ENCODE measurements at places on chromosomes 16 and 17.

GRCh38 chr17:29698019-29698777, 75.5 kb upstream of the CORO6 start:
- no peak for DNase-seq

DNA sequence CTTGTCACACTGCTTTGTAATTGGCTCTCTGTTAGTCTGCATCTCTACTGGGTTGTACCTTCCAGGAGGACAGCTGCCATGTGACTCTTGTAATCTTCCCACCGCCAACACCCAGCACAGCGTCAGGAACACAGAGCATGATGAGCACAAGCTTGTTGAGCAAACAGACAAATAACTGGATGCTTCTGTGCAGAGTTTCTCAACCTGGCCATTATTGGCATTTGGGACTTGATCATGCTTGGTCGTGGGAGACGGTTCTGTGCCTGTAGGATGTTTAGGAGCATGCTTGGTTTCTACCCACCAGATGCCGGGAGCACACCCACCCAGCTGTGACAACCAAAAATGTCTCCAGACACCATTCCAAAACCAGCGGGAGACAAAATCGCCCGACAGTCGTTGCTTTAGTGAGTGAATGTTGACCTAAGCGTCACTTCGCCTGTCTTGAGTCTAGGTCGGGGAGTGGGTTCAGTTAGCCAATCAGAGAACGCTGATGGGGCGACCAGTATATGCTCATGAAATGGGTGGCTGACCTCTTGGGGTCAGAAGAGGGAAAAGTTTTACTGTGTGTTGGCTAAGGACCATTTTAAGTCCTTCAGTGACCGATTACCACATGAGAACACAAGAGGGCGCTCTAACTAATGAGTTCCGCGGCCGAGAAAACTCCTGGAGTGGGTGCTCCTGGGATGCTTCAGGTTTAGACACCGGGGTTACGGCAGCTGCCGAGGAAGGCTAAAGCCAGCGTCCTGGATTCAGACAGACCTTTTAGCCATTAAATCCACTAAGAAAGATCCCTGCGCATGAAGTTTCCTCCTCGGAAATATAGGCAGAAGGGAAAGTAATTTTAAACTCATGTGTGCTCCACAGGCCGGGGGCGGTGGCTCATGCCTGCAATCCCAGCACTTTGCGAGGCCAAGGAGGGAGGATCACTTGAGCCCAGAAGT, 57.8 kb upstream of the TEX2 start:
- peak; percentile 75 for DNase-seq

DNA sequence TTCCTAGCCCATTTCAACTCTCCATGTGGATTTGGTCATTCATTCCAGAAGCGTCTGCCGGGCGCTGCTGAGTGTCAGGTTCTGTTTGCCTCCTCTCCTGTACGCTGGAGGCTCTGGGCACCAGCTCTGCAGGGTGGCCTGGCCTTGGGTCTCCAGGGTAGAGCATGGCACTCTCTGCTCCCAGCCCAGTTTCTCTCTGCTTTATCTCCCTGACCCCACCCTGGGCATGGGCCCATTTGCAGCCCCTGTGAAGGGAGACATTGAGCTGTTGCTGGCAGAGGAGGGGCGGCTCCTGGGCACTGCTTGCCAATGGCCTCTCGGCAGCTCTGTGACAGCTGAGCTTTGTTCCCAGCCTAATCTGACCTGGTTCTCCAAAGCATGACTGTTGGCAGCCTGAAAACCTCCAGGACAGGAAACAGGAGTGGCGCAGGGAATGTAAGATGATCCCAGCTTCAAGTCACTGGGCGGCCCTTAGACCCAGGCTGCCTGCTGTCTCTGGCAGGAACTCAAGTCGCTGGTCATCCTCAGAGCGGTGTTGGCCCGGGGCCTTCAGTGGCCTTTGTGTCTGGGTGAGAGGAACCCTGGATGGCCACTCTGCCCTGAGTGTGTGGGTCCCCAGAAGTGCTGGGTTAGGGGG, 146.8 kb downstream of the SEC14L1 start:
- DNase-seq = peak; percentile 91

GRCh38 chr16:88781140-88782077, 3.6 kb downstream of the PIEZO1 start:
- no peak for DNase-seq

- peak; percentile 69 for DNase-seq
Measured at GRCh38 chr17:18960803-18961511, 9.0 kb downstream of the SLC5A10 start.

GRCh38 chr17:1473170-1473569, 17.1 kb upstream of the CRK start:
- no peak for DNase-seq

GRCh38 chr17:28427371-28427770, 21.4 kb upstream of the SLC46A1 start:
- DNase-seq = no peak

- peak; percentile 19 for DNase-seq
Measured at GRCh38 chr16:49854796-49855203, 1.1 kb downstream of the ZNF423 start.

DNA sequence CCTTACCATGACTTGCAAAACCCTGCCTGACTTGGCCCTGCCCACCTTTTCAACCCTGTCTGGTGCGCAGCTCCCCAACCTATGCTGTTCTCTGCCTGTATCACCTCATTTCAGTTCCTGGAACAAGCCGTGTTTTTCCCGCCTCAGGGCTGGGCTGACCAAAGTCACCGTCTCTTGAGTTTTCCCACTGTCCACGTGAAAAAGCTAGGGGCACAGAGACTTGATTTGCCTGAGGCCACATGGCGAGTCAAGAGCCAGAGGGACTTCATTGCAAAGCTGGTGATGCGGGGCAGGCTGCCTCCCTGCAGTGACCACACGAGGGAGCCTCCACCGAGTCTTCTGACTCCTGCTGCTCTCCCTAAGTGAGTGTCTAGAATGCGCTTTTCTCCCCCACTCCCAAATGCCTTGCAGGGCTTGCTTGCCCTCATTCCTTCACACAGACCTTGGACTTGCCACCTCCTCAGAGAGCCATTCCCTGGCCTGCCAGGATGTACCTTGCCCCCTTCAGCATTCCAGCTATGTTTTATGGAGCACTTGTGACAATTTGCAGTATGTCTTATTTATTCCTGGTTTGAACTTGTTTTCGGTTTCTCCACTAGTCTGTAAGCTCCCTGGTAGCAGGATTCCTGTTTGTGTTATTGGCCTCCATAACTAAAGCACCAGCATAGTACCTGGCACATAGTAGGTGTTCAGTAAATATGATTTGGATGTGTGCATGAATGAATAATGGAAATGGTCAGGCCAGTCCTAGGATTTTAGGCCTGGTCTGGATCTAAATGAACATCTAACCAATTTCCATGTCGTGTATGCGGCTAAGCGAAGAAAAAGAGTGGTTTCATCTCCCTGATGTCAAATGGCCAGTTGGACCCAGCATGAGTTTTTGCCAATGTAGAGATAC, 252.3 kb downstream of the SNX29 start:
- peak; percentile 70 for DNase-seq

- no peak for DNase-seq
Measured at GRCh38 chr17:46890638-46891037, 32.3 kb upstream of the GOSR2 start.

DNA sequence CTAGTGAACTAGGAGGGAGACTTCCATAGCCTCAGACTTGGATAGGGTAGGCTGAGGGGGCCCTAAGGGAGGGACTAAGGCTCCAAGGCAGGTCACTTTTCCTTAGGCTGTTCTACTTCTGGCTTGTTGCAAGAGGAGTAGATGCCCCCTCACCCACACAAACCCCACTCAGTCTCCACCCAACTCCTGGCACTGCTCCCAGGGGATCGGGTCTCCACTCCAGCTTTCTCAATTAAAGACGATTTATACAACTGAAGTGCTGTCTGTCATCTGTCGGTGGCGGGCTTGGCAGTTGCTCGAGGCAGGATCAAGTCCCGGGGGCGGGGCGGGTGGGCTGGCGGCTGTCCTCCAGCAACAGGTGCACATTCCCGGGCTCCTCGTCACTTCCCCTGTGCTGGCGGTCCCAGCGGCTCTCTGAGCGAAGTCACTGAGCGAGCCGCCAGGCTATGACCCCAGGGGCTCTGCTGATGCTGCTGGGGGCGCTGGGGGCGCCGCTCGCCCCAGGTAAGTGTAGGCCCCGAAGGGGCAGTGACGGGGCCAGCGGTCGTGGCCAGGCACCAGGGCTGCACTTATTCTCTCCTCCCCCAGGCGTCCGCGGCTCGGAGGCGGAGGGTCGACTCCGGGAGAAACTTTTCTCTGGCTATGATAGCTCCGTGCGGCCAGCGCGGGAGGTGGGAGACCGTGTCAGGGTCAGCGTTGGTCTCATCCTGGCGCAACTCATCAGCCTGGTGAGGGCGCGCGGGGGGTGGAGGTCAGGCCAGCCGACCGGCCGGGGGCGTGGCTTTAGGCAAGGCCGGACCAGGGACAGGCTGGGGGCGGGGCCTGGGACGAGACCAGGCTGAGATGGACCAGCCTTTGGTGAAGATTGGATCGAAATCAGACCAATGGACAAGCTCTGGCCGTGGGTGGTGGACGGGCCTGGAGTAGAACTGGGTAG, at the start of gene CHRNB1:
Gene CHRNB1 (plus strand): TSS at position 380 of the 937 bp plus-strand sequence. CDS start 67 bp downstream, at position 447.
- DNase-seq = peak; percentile 78

DNA sequence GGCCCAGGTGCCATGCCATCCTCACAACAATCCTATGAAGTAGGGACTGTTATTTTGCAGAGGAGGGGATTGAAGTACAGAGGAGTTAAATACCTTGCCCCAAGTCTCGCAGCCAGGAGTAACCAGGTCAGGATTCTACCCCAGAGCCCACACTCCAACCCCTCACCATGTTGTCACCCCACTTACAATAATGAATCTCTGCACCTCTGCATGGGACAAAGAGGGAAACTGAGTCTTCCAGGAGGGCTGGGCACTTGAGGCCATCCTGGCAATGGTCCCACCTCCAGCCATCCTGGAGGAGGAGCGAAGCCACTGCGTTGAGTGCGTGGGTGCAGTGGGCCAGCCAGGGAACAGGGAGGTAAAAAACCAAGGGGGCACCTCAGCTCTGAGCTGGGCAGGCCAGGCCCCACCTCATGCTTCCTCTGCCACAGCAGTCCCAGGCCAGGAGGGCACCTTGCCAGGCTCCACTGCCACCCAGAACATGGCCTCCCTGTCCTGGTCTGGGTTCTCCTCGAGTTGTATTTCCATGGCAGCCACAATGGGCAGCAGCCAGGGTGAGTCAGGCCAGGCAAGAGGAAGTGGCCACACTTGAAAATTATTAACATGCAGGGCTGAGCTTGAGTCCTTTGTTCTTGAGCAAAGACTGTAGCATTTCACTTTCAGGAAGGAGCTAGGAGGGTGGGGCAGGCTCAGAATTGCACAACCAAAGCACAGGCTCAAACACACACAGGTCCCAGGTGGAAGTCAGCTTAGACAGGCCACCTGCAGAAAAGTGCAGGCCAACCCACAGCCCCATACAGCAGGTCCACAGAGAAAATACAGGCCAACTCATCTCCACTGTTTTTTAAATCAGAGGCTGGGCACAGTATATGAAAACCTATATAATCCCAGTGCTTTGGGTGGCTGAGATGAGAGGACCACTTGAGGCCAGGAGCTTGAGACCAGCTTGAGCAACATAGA, 52.1 kb downstream of the CUEDC1 start:
- peak; percentile 99 for DNase-seq

DNA sequence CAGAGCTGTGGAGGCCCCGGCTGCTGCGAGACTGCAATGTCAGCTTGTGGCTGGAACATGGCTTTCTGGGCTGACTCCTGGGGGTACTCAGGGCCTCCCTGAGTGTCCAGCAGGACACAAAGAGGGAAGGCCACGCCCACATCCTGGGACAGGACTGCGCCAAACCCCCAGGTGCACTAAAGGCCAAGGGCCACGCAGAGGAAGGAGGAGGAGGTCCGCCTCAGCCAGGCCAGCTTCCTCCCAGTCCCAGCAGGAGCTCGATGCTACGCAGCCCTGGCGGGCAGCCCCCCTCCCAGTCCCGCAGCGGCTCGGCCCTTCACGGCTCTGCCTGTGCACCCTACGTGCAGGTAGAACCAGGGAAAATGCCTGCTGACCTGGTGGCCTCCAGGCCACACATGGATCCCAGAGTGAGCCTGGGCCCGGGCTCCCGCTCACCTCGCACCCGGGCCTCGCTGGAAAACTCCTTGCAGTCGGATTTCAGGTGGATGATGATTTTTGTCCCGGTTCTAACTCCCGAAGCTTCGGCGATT, 21.2 kb downstream of the DNASE1 start:
- DNase-seq = no peak

GRCh38 chr16:58329135-58329534, 34.3 kb upstream of the PRSS54 start:
- DNase-seq = no peak

DNA sequence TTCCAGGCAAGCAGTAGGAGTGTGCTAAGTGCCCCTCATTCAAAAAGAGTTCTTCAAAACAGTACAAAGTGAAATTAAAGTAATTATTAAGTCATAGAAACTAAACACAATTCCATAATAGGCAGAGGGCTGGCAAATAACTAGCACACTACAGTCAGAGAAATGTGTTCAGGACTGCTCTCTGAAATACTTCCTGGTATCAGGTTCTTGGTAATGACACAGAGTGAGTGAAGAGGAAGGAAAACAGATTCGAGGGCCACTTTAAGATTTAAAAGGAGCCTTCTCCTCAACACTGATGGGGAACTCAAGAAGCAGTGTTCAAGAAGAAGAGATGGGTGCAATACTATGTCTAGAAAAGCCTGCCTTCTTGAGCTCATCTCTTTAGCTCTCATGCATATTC, 139.2 kb downstream of the TOX3 start:
- peak; percentile 43 for DNase-seq

DNA sequence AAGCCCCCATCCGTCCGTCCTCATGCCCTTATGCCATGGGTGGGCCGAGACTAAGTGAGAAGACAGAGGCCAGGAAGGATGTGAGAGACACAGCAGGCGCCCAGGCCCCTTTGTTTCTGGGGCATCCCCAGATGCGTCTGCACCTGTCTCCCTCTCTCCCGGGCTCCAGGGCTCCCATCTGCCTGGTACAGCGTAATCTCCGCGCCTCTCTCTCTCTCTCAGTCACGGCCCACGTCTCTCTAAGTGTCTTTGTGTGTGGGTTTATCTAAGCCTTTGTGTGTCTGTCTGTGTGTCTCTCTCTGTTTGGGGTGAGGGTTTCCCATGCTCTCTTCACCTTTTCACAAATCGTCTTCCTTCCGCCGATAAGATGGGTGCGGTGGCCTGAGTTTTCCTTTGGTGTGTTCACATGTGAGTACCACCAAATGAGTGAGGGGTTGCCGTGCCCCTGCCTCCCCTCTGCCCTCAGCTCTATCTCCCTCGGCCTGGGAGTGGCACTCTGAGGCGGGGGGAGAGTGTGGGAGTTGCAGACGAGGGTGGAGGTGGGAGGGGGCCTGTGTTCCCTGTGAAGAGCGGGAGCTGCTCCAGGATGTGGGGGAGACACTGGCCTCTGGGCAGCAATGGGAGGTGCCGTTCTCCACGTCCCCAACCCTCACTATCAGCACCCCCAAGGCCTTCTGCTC, 25.8 kb upstream of the ABCC3 start:
- DNase-seq = no peak

GRCh38 chr17:49399995-49400394, 14.7 kb downstream of the PHB1 start:
- no peak for DNase-seq

DNA sequence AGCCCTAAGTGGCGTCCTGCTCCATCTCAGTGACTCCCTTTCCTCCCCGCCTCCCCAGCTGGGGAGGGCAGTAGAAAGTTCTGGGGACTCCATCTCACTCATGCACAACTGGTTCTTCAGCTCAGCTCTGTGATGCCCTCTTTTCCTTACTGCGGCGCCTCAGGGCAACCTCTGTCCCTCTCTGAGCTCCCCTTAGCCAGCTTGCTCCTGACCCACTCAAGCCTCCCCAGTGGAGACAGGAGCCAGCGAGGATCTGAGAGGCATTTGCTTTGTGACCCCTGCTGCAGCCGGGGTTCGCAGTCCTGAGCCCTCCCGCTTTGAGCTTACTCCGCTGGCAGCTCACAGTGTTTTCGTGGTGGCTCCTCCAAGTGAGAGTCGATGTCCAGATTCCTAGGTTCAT, 6.2 kb upstream of the MRC2 start:
- DNase-seq = no peak
